NCI-H1694 (cell line): ENCODE measurements at places on chromosomes 5 and 9.

DNA sequence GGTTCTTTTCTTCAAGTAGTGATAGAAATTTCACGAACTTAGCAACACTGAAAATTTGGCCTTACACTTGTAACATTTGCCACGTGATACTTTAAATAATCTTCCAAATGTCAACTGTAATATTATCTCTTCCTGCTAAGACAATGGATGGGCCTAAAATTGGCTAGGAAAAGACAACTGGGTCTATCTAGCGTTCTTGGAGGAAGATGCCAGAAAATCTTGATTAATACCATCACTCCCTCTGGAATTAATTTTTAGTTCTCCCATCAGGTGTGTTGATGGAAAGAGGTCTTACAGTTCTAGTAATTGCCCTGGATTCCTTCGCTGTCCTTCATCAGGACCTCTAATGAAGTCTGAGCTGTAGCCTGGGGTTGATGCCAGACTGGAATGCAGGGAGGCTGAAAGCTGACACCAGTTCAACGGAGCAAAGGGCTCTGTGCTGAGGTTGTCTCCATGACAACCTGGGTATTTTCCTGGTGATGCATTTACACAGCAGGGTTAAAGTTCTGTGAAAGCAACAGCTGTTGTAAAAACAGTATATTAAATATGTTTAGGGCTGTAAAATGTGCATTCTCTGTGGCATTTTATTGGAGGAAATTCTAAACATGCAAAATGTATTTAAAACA is 92.3 kb downstream of the GAS1 start:
- DNase-seq, result no peak

- DNase-seq, result no peak
Measured at GRCh38 chr5:76709762-76710161, 6.2 kb upstream of the F2R start.

DNA sequence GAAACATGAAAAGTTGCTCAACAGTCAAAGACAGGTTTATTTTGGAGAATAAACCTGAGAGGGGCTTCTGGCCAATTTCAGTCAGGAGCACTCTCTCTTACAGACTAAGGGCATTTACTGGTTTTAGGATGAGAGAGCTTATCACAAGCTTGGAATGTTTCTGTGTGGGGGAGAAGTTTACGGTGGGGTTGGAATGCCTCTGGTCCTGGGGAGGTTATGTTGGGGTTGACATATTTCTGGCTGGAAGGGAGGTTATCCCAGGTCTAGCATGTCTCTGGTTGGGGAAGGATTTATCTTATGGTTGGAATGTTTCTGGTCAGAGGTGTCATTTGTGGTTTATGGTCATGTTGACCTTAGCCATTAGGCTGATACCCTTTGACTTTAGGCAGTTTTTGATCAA is 1867.3 kb downstream of the EFNA5 start:
- DNase-seq, result no peak

DNA sequence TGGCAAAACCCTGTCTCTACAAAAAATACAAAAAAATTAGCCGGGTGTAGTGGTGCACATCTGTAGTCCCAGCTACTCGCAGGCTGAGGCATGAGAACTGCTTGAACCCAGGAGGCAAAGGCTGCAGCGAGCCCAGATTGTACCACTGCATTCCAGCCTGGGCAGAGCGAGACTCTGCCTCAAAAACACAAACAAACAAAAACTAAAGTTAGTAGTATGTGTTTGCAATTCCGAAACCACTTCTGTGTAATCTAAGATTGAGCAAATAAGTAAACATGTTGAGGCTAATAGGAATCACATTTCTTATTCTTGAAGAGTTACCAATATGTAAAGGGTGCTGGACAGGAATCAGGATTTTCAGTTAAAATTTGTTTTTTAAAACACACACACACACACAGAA is 70.0 kb upstream of the SUSD1 start:
- DNase-seq, result no peak

GRCh38 chr5:123673107-123673506 is 161.1 kb downstream of the CSNK1G3 start:
- peak; percentile 7 for DNase-seq

GRCh38 chr9:737400-738120 is 103.9 kb upstream of the DMRT1 start:
- DNase-seq, result no peak

- DNase-seq, result no peak
Measured at GRCh38 chr5:73901455-73901854, 275.5 kb downstream of the ARHGEF28 start.

DNA sequence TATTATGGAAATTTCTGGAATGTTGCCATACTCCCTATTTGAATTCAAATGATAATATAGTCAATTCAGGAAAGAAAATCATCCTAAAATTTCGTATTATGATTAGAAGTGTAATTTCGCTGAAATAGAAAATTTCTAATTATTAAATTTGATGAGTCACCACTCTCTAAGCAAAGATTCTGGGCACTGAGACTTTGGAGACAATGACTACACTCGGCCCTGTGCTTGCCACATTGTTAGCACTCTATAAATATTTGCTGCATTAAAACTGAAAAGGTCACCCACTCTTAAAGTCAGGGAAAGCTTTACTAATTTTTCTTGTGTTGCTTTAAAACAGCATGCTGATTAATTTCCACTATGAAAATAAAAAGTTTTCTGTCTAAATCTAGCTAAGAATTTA is 240.3 kb downstream of the TLE4 start:
- no peak for DNase-seq

DNA sequence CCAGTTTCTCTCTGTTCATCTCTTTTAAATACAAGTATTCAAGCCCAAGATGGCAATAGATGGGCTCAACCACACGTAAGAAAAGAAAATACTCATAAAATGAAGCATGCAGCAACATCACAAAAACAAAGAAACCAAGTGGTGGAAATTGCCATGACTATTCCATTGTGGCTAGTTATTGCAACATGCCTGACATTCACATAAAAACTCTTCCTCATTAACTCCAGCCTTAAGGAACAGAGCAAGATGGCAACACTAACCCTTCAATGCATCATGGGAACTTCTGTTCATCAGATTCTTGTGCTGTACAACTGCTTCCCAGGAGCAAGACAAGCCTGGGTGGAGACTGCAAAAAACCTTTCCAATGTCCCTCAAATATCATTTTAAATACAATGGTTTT is 1.4 kb upstream of the GLIS3 start:
- no peak for DNase-seq

GRCh38 chr9:100020121-100020795 is 78.5 kb downstream of the ERP44 start:
- DNase-seq, result no peak

DNA sequence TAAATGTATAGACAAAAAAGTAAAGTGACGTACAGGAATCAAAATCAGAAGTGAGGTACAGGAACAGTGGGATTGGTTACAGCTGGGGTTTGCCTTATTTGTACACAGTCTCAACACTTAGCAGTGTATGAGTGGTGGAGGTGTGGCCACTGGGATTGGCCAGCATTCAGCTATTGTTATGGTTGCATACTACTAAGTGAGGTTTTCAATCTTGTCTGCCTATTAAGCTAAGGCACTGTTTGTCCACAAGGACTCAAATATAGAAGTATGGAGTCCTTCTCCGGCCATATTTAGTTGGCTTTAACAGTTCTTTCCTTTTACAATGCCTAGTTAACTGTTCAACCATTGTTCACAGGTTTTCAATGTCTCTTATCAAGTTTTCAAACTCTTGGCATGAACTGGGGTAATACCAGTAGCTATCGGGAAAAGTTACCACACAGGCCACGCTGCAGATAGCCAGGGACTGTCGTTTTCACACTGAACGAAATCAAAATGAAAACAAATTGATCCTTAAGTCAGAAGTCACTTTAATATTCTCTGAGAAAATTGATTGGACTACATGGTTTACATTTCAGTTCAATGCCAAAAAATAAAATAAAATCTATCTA is 176.0 kb upstream of the FREM1 start:
- DNase-seq, result no peak

DNA sequence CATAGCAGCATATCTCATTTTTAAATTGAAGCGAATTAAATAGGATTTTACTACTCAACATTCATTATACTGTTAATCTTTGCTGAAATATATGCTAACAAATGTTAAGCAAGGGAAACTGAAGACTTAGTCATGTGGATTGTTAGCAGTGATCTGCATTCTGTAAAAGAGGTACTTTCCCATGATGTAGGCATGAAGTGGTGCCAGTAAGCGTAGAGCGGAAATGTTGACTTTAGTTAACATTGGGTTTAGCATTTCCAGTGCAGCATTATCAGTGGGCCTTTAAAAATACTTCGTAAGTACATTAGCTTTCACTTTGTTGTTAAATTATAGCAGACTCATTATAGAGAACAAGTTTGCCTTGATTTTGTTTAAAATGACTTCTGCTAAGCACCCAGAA is 130.3 kb downstream of the CDC42SE2 start:
- no peak for DNase-seq

DNA sequence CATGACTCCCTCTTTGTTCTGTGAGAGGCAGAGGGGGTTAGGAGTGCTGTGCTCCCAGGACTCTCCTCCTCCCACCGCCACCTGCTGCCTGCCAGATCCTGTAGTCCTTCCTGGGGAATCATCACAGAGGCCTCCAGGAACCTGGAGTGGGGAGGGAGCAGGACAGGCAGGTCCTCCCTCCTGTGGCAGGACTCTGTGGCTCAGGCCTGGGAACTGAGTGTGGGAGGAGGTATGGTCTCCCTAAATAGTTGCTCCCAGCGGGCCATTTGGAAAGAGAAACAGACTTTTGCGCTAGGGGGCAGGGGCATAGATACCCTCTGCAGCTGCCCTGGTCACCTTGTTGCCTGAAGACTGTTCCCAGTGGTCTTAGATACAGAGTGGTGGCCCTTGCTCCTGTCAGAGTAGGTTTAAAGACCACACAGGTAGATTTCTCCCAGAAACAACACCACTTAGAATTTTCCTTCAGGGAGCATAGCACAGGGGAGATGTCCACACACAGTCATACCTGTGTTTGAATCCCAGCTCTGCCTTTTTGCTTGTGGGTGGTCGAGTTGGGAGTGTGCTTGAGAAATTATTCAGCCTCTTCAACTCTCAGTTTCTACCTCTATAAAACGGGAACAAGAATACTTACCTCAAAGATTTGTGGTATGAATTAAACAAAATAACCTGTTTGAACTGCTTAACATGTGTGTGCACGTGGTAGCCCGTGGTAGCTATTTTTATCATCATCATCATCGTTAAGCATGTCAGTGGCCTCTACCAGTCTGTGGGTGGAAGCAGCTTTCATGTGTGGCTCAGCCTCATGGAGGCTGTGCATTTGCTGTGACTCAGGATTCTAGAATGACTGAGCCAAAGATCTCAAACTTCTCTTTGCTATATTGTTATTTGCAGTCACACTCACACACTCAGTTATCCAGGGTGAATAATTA is 55.8 kb downstream of the SLC22A5 start:
- DNase-seq, result no peak

DNA sequence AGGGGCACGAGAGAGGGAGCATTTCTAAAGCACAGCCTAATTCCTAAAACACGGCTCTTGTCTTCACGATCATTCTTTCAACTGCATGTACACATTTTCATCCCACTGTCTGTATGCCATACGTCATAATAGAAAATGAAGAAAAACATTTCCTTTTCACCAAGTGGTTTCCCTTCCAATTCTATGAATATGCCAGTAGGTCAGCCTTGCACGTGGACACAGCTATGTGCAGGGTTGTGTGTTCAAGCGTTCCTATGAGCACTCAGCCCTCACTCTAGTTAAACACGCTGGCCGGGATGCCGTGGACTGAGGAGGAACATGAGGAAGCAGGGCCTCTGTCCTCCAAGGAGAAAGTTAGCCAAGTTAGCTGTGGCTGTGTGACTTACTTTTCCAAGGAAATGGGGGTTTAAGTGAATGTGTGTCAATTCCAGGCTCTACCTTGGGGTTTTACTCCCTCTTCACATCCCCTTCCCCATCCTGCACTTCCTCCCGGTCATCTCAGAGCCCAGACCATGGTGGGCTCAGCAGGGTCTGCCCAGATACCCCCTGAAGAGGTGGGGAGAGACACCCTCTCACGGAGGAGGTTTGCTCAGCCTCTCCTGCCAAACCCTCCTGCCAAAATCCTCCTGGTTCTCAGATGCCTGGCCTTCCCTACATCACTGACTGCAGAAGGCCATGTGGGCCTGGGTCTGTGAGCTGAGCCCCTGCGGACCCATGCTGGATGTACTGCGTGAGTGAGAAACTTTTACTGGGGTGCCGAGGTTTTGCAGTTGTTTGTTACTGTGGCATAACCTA is 230.6 kb downstream of the FSTL4 start:
- DNase-seq, result no peak

DNA sequence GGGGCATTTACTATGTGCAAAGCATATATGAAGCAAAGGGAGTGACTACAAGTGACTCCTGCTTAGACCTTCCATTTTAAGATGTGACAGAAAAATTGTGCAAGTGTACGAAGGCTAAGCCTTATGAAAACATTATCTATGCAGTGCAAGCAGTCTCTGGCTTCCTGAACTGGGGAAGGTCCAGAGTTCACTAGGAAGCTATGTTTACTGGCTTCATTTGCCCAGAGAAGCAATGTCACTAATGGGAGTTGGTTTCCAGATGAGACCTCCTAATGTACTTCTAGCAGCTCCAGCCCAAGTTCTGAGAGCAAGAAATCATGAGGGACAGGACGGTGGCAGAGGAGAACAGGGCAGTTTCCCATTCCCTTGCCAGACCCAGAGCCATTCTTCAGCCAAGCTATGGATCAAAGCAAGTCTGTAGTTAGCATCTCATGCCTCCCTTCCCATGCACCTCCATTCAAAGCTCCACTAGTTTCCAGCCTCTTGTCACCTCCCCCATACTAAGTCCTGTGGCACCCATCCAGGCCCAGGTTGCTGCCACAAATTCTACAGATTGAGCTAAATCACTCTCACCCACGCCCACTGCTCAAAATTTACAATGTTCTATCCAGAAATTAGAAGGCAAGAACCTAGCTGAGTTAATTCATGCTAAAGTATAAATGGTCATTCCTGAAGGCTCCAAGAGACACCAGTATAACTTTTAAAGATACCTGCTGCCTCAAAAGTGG is 21.8 kb downstream of the MCTP1 start:
- no peak for DNase-seq

DNA sequence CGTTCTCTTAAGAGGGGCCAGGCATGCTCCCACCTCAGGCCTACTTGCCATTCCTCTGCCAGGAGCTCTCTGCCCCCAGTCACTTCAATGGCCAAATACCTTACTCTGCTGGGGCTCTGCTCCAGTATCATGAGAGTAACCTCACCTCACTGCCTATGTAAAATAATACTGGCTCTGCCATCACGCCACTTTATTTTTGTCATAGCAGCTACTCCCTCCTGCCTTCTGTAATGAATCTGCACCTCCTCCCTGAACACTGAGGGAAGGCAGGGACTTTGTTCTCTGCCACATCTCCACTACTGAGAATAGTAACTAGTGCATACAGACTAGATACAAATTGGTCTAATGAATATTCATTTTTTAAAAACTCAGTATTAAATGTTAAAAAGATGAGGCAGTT is 33.8 kb downstream of the MACROH2A1 start:
- no peak for DNase-seq

GRCh38 chr5:9544502-9545135 is 1.3 kb downstream of the SEMA5A start:
- DNase-seq, result peak; percentile 44

- DNase-seq, result no peak
Measured at GRCh38 chr5:180815293-180815917, 12.8 kb upstream of the MGAT1 start.

GRCh38 chr9:91034521-91034920 is 232.9 kb downstream of the SYK start:
- DNase-seq, result no peak

- DNase-seq, result no peak
Measured at GRCh38 chr5:11672385-11673085, 231.7 kb downstream of the CTNND2 start.

GRCh38 chr9:106620081-106620480 is 242.9 kb upstream of the ZNF462 start:
- DNase-seq, result no peak

- no peak for DNase-seq
Measured at GRCh38 chr5:45779874-45780671, 83.9 kb upstream of the HCN1 start.
